ENCODE measurements at places on chromosomes 13 and 19. TPM values are rescaled to one million over a fixed set of nuclear protein-coding genes. Genes with fewer than 3 reads are reported as not detected.

The TPGS1 gene
- total RNA-seq: 23.6 TPM

The FUT2 gene
- total RNA-seq: not detected

The ZNF729 gene
- total RNA-seq: not detected

The GAS6 gene
- 3.8 TPM for total RNA-seq

The CPAMD8 gene
- 0.22 TPM for total RNA-seq

The AP1M2 gene
- not detected for total RNA-seq

The IZUMO4 gene
- total RNA-seq: 19.1 TPM

The SPIB gene
- 0.95 TPM for total RNA-seq

The SERTM1 gene
- not detected for total RNA-seq

The LGI4 gene
- 0.27 TPM for total RNA-seq

The PALM gene
- not detected for total RNA-seq

The ZNF383 gene
- total RNA-seq: 9.9 TPM

The MBD3L2 gene
- not detected for total RNA-seq

The ZNF471 gene
- total RNA-seq: 0.27 TPM

The SPTBN4 gene
- 0.15 TPM for total RNA-seq

The DPY19L3 gene
- total RNA-seq: 10.6 TPM

The CLEC4M gene
- not detected for total RNA-seq

The RXFP2 gene
- not detected for total RNA-seq

The NLRP13 gene
- not detected for total RNA-seq

The ZSCAN4 gene
- total RNA-seq: not detected

The CYP2F1 gene
- total RNA-seq: not detected

The CEACAM18 gene
- not detected for total RNA-seq

The NTN5 gene
- total RNA-seq: 0.81 TPM
